Activated CD8-positive, alpha-beta T cell treated with anti-CD3 and anti-CD28 coated beads, Interleukin-2, amount 10 ng/mL, durations not matched to agents 7 days and 5 days (primary cell): ENCODE measurements at places on chromosomes 6 and 20. TPM values are rescaled to one million over a fixed set of nuclear protein-coding genes. Genes with fewer than 3 reads are reported as not detected.
A peak's percentile ranks its signal among the peaks of the same experiment; 100 is the strongest.

DNA sequence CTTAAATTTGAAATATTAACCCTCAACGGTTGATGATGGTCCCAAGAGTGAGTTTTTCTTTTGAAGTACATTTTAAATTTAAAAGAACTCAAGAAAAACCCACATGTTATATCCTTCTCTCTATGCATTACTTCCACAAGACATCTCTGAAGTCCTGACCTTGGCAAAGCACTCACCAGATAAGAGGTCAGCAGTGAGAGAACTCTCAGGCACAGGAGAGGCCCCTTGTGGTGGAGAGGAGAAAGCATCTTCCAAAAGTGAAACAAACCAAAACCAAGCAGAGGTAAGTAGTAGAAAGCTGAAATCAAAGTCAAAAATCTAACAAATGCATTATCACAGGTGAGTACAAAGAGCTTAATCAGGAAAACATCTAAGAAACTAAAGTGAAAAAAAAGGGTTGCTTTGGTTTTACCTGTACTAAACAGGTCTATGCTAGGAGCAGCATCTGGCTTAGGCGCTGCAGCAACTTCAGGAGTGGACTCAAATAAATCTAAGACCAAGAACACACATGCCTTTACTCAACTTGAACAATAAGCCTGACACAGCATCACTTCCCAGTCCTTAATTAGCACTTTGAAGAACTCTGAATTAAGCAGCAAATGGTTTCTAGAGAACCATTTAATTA lies 80.5 kb downstream of the PRSS35 start:
- H3K4me3 ChIP-seq, result no peak overlapping the region
- no peaks in the 10 kb centered on the region for H3K27me3 ChIP-seq
- H3K27ac ChIP-seq, result no peak overlapping the region

- H3K36me3 ChIP-seq, result no peaks in the 10 kb centered on the region
- no peak overlapping the region for H3K27ac ChIP-seq
- H3K4me3 ChIP-seq, result no peak overlapping the region
- H3K27me3 ChIP-seq, result peaks cover 3% of the 10 kb centered on the region
These were observed 25.3 kb upstream of the ZNFX1 start for GRCh38 chr20:49303065-49303552.

- no peaks in the 10 kb centered on the region for H3K4me1 ChIP-seq
- DNase-seq, result no peak
- H3K27me3 ChIP-seq, result no peaks in the 10 kb centered on the region
- no peaks in the 10 kb centered on the region for H3K36me3 ChIP-seq
These were observed 149.0 kb upstream of the FUT9 start for GRCh38 chr6:95866732-95867131.

DNA sequence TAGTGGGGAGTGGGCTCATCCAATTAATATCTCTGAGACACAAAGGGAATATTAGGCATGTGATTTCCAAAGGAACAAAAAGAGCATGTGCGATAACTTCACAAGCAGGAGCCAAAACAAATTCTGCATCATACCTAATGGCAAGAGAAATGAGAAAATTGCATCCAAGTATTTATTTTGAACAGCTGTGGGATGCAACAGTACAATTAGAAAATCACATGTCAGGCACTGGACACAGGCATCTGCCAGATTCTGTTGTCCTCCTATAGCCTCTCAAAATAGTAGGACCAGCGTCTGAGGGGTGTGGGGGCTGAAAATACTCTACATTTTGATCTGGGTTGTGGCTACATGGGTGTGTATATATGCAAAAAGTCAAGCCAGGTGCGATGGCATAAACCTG lies 66.3 kb downstream of the EDN1 start:
- no peak overlapping the region for H3K27ac ChIP-seq
- no peak overlapping the region for H3K4me3 ChIP-seq
- no peaks in the 10 kb centered on the region for H3K4me1 ChIP-seq
- H3K27me3 ChIP-seq, result no peaks in the 10 kb centered on the region
- DNase-seq, result no peak

- no peaks in the 10 kb centered on the region for H3K4me1 ChIP-seq
- DNase-seq, result no peak
- no peak overlapping the region for H3K27ac ChIP-seq
- H3K27me3 ChIP-seq, result no peaks in the 10 kb centered on the region
- H3K4me3 ChIP-seq, result no peak overlapping the region
These were observed 73.7 kb downstream of the AFG1L start for GRCh38 chr6:108368431-108369030.

DNA sequence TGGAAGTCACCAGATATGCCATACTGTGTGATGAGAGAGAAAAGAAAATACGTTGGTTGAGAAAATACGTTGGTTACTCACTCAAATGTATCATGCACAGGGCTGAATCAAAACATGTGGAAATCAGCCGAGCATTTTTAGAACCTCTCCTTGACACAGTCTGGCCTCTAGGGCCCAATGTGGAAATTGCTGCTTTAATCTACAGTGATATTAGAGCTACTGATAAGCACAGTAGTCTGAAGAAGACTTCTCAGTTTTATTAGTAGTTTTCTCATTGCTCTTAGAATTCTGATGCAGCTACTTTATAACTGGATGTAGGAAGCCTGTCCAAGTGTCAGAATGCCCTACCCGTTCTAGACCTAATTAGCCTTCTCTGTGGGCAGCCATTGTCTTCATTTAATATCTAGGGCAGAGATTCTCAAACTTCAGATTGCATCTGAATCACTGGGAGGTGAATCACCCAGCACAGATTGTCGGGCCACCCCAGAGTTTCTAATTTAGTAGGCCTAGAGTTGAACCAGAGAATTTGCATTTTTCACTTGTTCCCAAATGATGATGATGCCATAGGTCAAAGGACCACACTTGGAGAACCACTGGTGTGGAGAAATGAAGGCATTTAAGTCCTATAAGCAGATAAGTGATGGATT lies 229.1 kb downstream of the PLCB1 start:
- H3K27me3 ChIP-seq, result peaks cover 2% of the 10 kb centered on the region
- H3K4me1 ChIP-seq, result no peaks in the 10 kb centered on the region
- H3K4me3 ChIP-seq, result no peak overlapping the region

DNA sequence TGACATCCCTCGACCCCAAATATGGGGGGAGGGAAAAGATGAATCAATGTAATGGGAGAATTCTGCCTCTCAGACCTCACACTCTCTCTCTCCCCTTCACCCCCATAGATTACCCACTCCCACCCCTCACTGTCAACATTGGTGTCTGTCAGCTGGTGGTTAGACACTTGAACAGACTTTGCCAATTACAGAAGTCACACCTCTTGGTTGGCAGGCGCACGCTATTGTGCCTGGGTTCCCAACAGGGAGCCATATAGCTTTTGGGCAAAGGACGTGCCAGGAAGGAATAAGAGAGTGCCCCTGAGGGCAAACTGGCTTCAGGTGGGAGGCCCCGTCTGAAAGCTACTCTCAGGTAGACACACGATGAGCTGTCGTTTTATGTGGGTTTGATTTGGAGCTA lies 54.1 kb upstream of the FYN start:
- peaks cover 24% of the 10 kb centered on the region for H3K4me1 ChIP-seq
- no peaks in the 10 kb centered on the region for H3K27me3 ChIP-seq
- no peak overlapping the region for H3K27ac ChIP-seq
- no peak overlapping the region for H3K4me3 ChIP-seq

DNA sequence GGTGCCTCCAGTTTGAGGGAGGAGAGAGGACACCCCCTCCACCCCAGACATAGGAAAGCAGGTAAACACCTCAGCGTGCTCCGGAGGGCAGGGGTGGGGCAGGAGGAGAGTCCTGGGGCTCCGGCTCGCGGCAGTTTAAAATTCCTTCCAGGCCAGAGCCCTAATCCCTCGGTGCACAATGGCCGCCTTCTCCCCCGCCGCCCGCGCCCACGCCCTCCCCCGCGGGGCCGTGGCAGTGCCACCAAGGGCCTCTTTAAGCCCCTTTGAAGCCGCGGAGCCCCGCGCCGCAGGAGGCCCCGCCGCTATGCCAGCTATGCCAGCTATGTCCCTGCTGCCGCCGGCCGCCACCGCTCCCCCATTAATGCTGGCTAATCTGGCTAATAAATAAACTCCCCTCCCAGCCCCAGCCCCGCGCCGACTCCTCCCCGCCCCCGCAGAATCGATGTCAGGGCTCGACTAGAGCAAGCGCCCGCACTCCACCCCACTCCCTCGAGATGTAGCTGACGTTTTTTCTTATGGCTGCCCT lies 125.1 kb downstream of the MRPL14 start:
- no peaks in the 10 kb centered on the region for H3K36me3 ChIP-seq
- DNase-seq, result no peak
- peak overlapping the region; percentile 53 for H3K4me3 ChIP-seq
- H3K4me1 ChIP-seq, result peaks cover 28% of the 10 kb centered on the region

The SUMO4 gene
- total RNA-seq, result 10.1 TPM

The FOXQ1 gene
- total RNA-seq, result not detected

The ROS1 gene
- not detected for total RNA-seq
